Stimulated activated CD4-positive, alpha-beta T cell treated with anti-CD3 and anti-CD28 coated beads, Interleukin-1b, Interleukin-23, amount 100 ng/mL, for 24 hours (primary cell): ENCODE measurements at places on chromosomes 13 and 19.

GRCh38 chr19:679418-680286, 3.5 kb downstream of the FSTL3 start:
- no peak for DNase-seq

GRCh38 chr19:55959996-55960675, 12.5 kb downstream of the NLRP8 start:
- DNase-seq, result no peak

DNA sequence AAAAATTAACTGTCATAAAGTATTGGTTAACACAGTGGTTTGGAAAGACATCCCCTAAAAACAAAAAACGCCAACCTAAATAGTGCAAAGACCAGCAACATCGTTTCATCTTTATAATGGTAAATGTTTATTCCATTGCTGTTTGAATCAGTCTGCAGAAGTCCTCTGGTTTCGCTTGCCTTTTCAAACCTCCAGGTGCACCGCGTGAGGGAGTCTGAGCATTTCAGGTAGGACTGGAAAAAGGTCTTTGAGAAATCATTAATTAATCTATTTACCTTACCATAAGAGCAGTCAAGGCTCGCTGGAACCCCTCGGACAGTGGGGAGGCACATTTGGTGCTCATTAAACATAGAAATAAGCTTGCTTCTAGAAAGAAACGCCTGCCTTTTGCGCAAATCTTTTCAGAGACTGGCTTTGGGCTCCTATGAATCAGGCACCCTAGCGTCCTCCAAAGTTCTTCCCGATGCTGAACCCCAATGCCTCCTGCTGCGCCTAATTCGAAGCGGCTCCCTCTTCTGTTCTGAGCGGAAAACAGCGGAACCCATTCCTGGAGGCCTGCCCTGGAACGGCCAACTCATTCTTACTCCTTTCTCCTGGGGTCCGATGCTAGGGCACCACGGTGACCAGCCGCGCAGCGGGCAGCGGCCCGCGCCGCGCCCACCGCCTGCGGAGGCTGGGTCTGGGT, 951 bp upstream of the MTUS2 start:
- DNase-seq, result no peak

DNA sequence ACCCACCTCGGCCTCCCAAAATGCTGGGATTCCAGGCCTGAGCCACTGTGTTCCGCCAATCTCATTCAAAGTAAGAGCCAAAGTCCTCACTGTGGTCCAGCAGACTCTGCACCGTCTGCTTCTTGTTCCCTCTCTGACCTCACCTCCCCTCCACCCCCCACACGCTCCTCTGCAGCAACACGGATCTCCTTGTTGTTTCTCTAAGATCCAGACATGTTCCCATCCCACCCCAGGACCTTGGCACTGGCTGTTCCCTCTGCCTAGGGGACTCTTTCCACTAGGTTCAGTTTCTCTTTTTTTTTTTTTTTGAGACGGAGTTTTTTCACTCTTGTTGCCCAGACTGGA, 38.4 kb downstream of the LTBP4 start:
- DNase-seq, result no peak

DNA sequence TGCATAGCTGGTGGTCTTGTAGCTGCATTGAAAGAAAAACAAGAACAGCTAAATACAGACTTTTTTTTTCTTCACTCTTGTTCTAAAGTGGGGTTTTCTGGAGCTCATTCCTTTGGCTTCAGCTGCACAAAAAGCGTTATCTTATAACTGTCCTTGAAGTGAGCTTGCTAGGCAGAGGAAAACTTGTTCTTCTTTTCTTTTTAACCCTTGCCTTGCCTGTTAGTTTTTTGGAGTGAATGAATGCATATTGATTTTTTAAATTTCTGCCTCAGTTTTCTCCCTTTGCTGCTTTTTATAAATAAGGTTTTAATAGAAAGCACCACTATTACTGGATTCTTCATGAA, 1.5 kb downstream of the ZNF765 start:
- DNase-seq, result no peak

DNA sequence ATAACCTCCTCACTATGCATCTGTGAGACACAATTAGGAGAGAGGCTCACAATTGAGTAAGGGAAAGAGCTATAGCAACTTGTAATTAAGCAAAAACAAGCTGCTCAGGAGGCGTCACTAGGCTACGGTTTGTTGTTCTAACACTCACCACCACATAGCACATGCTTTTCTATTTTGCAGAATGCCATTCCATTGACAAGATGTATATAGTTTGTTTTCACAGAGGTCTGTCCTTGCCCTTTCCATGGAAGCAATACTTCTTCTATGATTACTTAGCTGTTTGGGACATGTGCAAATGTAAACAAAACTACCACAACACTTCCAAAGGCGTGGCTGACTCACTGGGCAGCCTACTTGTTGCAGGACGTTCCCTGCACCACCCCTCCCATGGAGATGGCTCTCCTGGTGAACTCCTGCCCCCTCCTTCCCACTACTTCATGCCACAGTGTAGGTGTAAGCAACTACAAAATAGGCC, 33.9 kb upstream of the FAM216B start:
- no peak for DNase-seq

GRCh38 chr13:24910502-24911132, 146.6 kb downstream of the RNF17 start:
- no peak for DNase-seq

DNA sequence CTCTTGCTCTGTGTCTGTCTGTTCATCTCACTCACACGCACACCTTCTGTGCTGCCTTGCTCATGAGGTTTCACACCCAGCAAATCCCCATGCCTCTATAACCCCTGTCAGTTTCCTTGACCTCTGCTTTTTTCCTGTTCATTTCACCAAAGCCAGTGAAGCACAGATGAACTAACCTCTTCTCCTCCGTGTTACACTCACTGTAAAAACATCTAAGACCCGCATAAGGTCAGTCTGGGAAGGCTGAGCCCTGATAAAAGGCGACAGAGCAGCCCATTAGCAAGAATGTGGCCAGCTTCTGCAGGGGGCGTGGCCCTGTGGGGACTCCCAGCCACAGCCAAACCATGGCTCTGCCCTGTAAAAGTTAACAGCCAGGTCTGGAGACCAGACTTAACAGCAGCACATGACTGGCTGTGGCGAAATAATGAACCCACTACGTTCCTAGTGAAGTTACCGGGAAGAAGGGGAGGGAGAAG, 42.8 kb upstream of the NPAS1 start:
- DNase-seq, result no peak

- no peak for DNase-seq
Measured at GRCh38 chr13:33800646-33801186, 17.2 kb upstream of the RFC3 start.

DNA sequence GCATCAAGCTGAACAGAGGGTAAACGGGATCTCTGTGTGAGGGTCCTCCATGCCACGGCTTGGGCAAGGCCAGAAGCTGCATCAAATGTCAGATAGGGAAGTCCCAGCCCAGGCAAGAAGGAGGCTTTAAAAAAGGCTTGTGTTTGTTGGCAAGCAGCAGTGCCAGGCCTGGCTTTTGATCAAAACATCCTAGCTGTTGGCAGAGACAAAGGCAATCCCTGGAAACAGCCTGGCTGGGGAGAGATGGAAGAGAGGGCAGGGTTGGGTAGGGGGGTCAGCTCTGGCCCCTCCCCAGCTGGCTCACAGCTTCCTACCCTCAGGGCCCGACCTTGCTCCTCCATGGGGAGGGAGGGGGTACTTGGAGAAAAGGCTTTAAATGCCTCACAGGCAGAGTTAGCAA, 61.8 kb upstream of the KCTD15 start:
- DNase-seq, result no peak

DNA sequence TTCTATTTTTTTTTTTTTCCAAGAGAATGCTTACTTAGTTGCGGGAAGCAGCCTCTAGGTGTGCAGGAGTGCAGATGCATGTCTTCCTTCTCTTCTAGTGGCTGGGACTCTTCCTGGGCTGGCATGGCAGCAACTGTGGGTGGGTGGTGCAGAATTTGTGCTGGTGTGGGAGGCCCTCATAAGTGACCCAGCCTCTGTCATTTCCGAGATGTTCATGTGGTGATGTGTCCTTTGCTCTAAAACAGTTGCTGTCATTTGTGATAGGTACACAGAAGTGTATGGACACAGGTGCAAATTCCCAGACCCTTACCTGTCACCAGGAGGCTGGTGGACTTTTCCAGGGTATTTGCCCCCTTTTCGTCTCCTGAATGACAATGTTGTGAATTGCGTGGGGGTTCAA, 367.7 kb downstream of the KCNRG start:
- DNase-seq, result no peak

DNA sequence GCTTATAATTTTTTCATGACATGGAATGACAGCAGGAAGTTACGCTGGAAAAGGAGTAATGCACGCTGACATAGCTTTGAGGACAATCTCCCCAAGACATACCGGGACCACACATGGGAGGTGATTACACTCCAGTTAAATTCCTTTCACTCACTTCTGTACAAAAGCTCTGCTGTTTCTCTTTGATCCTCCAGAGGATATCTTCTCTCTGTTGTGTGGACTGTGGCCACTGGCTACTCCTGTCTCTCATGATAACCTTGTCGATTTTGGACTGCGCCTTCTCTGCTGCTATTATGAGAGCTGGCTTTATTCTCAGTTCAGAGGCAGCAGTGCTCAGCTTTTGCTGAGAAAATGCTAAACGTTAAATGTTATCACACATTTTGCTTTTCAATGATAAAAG, 464.6 kb downstream of the FGF9 start:
- no peak for DNase-seq

DNA sequence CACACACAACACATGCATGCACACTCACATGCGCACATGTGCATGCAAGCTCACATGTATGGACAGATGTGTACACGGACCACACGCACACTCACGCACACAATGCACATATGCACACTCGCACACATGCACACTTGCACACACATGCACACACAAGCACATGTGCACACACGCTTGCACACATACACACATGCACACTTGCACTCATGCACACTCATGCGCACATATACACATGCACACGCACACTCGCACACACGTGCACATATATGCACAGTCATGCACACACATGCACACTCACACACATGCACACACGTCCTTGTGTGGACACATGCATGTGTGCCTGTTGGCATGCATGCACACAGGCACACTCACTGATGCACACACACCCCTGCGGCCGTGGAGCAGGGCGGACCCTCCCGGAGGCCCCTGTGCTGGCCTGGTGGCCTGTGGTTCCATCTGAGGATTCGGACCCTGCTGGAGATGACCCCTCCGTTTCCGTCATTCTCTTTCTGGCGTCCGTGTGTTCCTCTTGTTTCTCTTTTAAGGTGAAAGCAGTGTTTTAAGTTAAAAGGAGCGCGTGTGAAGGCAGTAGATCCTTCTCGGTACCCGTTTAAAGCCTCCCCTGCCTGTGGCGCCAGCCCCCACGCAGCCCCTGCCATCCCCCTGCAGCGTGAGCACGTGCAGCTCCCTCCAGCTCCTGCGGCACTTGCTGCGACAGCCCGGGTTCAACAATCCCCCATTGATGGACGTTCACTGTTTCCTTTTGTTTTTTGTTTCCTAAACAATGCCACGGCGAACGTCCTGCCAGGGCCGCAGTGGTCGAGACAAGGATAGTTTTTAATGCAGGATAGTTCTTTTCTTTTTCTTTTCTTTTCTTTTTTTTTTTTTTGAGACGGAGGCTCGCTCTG, 5.6 kb downstream of the NDUFS7 start:
- no peak for DNase-seq
